ENCODE measurements at places on chromosomes 16 and 17.

GRCh38 chr17:71313866-71314265 lies 807.0 kb upstream of the SOX9 start:
- no peak overlapping the region for H3K4me3 ChIP-seq
- H3K36me3 ChIP-seq = no peaks in the 10 kb centered on the region
- no peaks in the 10 kb centered on the region for H3K27me3 ChIP-seq

GRCh38 chr17:304461-304860 lies 48.1 kb downstream of the RPH3AL start:
- no peaks in the 10 kb centered on the region for H3K27me3 ChIP-seq
- peaks cover 3% of the 10 kb centered on the region for H3K36me3 ChIP-seq
- H3K4me1 ChIP-seq = peaks cover 1% of the 10 kb centered on the region
- no peak overlapping the region for H3K4me3 ChIP-seq
- no peak for DNase-seq
- peak overlapping the region; percentile 62 for H3K27ac ChIP-seq

DNA sequence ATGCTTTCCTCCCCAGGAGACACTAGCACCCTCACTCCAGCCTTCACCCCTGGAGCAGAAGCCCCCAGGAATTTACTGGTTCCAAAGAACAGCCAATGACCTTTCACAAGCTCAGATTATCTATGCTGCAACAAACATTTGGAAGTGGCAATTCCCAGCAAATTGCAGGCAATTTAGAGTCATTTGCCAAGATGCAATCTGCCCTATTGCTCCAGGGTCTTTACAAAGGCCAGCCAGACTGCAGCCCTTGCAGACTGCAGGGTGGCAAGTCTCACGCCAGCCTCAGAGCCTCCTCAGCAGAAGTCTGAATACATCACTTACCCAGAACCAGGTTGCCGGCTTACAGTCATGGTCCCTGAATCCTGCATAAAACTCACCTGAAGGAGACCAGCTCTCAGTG lies 21.8 kb downstream of the AXIN1 start:
- H3K4me1 ChIP-seq = peaks cover 57% of the 10 kb centered on the region
- no peak overlapping the region for H3K4me3 ChIP-seq
- H3K36me3 ChIP-seq = peaks cover 45% of the 10 kb centered on the region
- no peaks in the 10 kb centered on the region for H3K27me3 ChIP-seq

DNA sequence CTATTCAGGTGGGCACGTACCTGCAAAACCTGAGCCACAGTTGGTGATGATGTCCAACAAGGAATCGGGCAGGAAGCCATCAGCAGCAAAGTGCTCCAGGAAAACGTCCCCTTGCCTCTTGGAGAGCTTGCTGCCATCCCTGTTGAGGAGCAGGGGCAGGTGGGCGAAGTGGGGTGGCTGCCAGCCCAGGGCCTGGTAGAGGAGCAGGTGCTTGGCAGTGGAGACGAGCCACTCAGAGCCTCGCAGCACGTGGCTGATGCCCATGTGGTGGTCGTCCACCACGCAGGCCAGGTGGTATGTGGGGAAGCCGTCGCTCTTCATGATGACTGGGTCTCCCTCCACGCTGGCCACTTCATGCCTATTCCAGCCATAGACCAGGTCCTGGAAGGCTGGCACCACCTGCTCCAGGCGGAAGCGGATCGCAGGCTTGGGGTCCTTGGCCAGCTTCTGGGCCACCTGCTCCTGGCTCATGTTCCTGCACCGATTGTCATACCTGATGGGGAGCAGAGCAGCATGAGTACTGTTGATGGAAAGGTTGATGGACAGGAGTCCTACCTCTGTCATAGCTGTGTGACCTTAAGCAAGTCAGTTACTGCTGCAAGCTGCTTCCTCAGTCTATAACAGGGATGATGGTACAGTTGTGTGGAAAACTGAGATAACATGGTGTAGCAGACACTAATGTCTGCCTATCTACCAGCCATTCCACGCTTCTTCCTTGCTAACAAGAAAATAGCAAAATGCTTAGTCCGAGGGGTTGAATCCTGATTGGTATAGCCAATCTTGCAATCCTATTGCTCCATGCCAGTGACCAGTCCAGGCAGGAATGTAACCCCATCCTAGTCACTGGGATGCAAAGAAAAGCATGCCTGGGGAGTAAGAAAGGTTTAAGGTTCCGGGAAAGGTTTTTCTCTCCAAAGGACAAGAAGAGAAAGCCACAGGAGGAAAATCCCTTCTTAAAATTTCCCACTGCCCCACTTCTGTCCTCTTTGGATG lies 22.0 kb downstream of the EARS2 start:
- no peaks in the 10 kb centered on the region for H3K27me3 ChIP-seq
- no peaks in the 10 kb centered on the region for H3K4me1 ChIP-seq
- peaks cover 53% of the 10 kb centered on the region for H3K36me3 ChIP-seq
- H3K27ac ChIP-seq = no peak overlapping the region

- no peak overlapping the region for H3K27ac ChIP-seq
- H3K4me1 ChIP-seq = peaks cover 1% of the 10 kb centered on the region
- no peak for DNase-seq
- H3K27me3 ChIP-seq = peaks cover 22% of the 10 kb centered on the region
- no peaks in the 10 kb centered on the region for H3K36me3 ChIP-seq
Measured at GRCh38 chr17:35801583-35802224, 6.3 kb upstream of the MMP28 start.

- H3K4me3 ChIP-seq = no peak overlapping the region
- no peak for DNase-seq
- H3K27me3 ChIP-seq = no peaks in the 10 kb centered on the region
- H3K4me1 ChIP-seq = peaks cover 9% of the 10 kb centered on the region
Measured at GRCh38 chr16:48371393-48371780, 13.8 kb downstream of the SIAH1 start.

DNA sequence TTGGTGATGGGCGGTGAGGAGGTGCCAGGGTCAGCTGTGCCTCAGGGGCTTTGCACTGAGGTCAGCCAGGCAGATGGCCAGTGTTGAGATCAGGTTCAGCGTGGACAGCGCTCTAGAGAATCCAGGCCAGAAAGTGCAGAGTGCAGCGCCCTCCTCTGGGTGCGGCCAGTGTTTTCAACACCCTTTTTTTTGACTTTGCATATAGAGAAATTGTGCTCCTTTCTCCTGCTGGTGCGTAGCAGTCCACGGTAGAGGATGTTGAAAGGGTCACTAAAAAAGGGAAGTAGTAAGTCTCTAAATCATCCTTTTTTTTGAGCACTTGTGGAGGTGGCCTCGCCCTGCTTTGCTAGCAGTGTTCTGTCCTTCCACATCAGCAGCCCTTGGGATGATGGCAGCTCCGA lies 53.9 kb downstream of the BANP start:
- peaks cover 5% of the 10 kb centered on the region for H3K4me1 ChIP-seq
- no peak for DNase-seq
- peaks cover 42% of the 10 kb centered on the region for H3K36me3 ChIP-seq
- no peak overlapping the region for H3K27ac ChIP-seq
- no peaks in the 10 kb centered on the region for H3K27me3 ChIP-seq

- H3K4me1 ChIP-seq = peaks cover 77% of the 10 kb centered on the region
- peaks cover 19% of the 10 kb centered on the region for H3K36me3 ChIP-seq
- H3K27me3 ChIP-seq = no peaks in the 10 kb centered on the region
- H3K27ac ChIP-seq = peak overlapping the region; percentile 87
- H3K4me3 ChIP-seq = peak overlapping the region; percentile 71
Measured at GRCh38 chr17:40105861-40106759, 5.7 kb upstream of the NR1D1 start.

DNA sequence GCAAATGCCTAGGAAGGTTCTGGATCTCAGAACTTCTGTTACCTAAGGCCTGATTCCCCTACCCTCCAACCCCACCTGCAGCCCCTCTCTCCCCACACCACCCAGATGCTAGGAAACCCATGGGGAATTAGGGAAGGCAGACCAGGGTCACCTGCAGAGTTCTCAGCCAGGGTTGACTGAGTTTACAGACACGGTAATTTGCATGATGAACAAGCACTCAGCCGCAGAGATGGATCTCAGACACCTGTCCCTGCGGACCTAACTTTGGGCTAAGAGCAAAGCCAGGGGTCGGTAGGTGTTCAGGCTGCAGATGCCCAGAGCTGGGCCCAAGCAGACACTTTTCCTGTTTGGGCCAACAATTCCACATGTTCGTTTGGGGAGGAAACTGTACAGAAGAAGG lies 2.9 kb downstream of the ABI3 start:
- no peak for DNase-seq
- peak overlapping the region; percentile 99 for H3K4me3 ChIP-seq
- H3K36me3 ChIP-seq = peaks cover 49% of the 10 kb centered on the region
- H3K4me1 ChIP-seq = peaks cover 81% of the 10 kb centered on the region
- H3K27ac ChIP-seq = peak overlapping the region; percentile 97

GRCh38 chr16:4136229-4136813 lies 20.1 kb upstream of the ADCY9 start:
- no peak overlapping the region for H3K4me3 ChIP-seq
- peaks cover 14% of the 10 kb centered on the region for H3K27me3 ChIP-seq
- no peaks in the 10 kb centered on the region for H3K4me1 ChIP-seq
- no peaks in the 10 kb centered on the region for H3K36me3 ChIP-seq
- no peak for DNase-seq

DNA sequence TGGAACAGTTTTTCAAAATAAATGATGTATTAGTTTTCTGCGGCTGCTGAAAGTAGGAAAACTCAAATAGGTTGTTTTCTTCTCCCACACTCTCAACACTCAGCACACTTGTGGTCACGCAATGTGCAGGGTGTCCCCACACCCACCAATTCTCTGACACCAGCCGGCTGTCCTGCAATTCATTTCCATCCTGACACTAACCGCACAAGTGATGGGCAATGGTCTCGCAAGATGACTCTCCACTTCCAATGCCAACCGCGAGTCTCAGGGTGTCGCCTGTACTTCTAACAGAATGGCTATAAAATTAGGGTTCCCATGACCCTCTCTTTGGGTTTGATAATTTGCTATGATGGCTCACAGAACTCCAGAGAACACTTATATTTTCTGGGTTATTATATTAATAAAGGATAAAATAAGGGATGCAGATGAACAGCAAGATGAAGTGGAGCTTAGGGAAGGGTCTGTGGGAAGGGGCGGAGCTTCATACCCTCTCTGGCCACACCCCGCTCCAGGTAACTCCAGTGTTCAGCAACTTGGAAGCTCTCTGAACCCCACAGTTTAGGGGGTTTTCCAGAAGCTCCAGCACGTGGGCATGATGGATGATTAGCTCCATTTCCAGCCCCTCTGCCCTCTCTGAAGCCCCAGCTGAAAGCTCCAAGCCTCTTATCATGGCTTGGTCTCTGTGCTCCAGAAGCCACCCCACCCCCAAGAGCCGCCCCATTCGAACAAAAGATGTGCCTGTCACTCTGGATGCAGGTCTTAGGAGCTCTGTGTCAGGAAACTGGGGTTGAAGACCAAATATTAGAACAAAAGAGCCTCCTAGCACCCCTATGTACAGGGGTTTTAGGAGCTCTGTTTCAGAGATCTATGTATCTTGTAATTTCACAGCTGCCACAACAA lies 19.8 kb downstream of the TAF1C start:
- no peak for DNase-seq
- H3K27me3 ChIP-seq = peaks cover 35% of the 10 kb centered on the region
- no peak overlapping the region for H3K4me3 ChIP-seq

DNA sequence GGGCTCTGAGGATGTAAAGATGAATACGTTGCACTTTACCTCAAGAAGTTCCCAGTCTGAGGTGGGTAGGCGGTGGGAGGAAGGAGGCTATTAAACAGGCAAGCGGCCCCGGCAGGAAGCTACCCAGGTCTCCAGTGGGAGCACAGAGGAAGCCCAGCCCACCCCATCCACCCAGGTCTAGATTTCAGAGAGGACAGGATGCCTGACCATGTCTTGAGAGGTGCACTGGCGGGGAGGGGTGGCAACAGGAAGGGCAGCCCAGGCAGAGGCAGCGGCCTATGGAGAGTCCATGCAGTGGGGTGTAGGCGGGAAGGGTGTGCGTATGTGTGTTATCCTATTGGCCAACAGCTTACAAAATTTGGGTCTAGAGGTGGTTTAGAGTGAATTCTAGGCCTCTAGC lies 13.9 kb downstream of the SARM1 start:
- no peak for DNase-seq
- H3K27ac ChIP-seq = peak overlapping the region; percentile 46
- H3K4me3 ChIP-seq = peak overlapping the region; percentile 84
- H3K4me1 ChIP-seq = peaks cover 16% of the 10 kb centered on the region
- peaks cover 18% of the 10 kb centered on the region for H3K36me3 ChIP-seq
- no peaks in the 10 kb centered on the region for H3K27me3 ChIP-seq

- H3K4me1 ChIP-seq = peaks cover 12% of the 10 kb centered on the region
- DNase-seq = peak; percentile 26
- H3K27ac ChIP-seq = no peak overlapping the region
- no peak overlapping the region for H3K4me3 ChIP-seq
- H3K27me3 ChIP-seq = peaks cover 5% of the 10 kb centered on the region
Measured at GRCh38 chr17:35804658-35805192, 4.6 kb upstream of the TAF15 start.

DNA sequence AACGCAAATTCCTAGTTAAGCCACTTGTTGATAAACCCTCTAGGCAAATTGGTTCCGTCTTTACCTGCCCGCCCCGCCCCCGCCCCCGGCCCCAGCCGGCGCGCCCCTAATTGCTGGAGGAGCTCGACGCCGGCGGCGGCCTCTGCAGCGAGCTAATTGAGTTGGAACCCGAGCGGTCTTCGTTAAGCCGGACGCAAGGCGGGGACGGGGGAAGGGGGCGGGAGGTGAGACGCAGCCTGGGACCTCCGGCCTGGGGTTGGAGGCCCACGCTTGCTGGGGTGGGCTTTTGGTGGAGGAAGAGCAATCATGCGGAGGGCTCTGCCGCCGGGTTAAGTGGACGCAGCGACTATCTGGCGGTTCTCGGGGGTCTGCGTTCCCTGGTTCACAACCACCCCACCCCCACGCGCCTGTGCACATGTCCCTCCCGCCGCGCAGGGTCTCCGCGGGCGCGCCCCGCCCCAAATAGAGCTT lies 12.7 kb upstream of the FOXF1 start:
- DNase-seq = no peak
- peaks cover 3% of the 10 kb centered on the region for H3K4me1 ChIP-seq
- H3K27ac ChIP-seq = no peak overlapping the region
- no peak overlapping the region for H3K4me3 ChIP-seq
- H3K27me3 ChIP-seq = peaks cover 74% of the 10 kb centered on the region
